ENCODE measurements at places on chromosomes 2 and 18.

GRCh38 chr18:11607906-11608305, 1.5 kb upstream of the SLC35G4 start:
- no peak for DNase-seq

DNA sequence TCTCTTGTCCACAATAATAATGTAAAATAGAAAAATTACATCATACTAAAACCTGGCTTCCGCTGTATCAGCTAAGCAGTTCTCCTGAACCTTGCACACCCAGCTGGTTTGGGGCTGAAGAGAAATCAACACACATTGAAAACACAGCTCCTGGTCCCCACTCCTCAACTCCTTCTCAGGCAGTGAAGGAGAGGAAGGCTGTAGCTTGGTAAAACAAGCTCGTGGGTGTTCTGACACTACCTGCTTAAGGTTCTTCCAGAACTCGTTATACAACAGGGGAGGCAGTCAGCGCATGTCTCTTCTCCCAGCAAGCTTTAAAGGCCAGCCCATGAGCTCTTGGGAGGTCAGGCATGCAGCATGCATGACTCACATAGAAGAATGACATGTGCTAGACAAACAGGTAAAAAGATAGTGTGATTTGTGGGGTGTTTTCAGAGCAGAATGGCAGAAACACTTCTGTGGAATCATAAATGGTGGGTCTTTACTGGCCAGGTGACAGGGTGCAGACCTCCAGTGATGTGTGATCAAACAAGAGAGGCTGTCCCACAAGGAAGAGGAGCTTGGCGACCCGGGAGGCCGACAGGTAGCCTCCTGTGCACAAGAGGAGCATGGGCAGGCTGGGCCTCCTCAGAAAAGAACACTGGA, 69.1 kb downstream of the UXS1 start:
- DNase-seq = no peak

- DNase-seq = no peak
Observed at GRCh38 chr2:200422532-200423261, 87.2 kb downstream of the KCTD18 start.

DNA sequence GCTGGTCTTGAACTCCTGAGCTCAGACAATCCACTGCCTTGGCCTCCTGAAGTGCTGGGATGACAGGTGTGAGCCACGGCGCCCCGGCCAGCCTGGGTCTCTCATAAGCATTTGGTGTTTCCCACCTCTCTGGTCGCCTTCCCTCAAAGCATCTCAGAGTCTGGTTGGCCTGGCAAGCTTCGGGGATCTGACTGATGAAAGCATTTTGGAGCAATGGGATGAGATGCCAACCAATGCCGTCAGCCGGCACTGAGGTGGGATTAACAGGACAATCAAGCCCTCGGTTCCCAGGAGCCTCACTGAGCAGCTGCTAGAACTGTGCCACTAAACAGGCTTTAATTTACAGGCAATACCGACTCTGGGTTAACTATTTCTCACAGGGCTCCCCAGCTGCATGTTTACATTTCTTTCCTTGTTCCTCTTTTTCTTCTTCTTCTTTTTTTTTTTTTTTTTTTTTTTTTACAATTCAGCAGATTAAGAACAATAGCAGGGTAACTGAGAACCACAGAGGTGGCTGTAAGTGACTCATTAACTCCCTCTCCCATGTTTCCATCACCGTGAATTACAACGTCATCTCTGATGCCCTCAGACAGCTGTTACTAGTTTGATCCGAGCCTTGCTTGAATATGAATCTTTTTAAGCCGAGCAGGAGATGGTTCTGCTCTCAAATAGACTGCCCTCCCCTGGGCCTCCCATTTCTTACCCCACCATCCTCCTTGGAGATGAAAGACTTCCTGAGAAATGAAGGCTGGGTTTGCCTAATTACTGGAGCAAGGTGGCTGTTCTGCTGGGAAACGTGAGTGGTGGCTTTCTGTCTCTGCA, 37.9 kb downstream of the ODC1 start:
- DNase-seq = no peak

DNA sequence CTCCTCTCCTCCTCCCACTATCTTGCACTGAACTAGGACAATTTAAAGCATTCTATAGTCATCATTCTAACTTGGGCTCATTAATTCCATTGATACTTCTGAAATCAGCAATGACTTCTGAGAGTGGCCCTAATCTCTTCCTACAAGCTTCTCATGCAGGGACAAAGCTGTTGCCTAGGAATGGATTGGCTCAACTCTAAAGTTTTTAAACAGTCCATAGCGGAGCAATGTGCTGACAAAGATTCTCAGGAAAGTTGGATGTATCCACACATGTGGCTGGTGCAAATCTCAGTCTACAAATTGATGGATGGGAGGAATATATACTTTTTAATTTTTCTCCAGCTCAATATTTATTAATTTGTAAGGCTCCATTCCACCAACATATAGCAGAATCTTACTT, 388.9 kb downstream of the SETBP1 start:
- no peak for DNase-seq

- DNase-seq = no peak
Observed at GRCh38 chr2:138201286-138201685, 237.0 kb downstream of the HNMT start.

DNA sequence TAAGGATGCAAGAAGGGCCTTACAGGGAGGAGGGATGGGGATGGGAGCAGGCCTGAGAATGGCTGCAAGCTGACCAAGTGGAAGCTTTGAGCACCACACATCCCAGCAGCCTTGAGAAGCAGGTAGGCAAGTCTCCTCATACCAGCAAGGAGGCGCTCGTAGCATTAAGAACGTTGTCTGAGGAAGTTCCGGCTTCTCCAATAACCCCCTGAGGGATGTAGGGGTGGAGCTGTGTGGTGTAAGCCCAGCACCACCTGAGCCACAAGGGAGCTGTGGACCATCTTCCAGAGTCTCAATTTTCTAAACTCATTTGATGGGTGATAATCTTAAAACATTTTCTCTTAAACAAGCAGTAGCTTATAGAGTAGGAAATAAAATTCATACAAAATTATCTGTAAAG, 50.6 kb downstream of the ST3GAL5 start:
- no peak for DNase-seq

DNA sequence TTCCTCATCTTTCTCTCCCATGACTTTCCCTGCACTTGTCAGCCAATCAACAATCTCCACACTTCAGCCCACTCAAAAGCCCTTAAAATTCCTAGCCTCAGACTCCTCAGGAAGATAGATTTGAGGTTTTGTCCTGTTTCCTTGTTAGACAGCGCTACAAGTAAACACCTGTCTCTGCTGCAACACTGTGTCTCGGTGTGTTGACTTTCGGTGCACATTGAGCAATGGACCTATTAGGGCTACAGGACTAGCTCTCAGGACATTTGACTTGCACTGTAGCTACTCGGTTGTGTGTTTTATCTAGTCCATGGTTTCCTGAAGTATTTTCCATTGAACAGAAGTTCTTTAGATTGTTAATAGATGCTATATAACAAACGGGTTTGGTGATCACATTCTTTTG, 140.9 kb upstream of the XPO1 start:
- DNase-seq = no peak

DNA sequence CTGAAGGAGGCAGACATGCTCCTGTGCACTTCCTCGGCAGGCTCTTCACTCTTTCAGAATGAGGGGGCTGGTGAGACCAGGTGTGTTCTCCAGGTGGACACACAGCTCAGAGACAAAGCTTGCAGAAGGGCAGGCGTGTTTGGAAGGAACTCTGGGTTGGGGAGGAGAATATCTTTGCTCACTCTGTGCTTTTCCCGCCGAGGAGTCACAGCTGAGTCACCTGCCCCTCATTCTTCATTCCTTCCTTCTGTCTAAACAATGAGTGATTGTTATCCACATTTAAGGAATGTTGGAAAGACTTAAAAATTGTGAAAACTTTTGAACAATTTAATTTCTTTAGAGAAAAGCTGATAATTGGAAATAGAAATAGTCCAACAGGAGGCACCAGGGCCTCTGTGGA, 126.3 kb upstream of the TPO start:
- no peak for DNase-seq

DNA sequence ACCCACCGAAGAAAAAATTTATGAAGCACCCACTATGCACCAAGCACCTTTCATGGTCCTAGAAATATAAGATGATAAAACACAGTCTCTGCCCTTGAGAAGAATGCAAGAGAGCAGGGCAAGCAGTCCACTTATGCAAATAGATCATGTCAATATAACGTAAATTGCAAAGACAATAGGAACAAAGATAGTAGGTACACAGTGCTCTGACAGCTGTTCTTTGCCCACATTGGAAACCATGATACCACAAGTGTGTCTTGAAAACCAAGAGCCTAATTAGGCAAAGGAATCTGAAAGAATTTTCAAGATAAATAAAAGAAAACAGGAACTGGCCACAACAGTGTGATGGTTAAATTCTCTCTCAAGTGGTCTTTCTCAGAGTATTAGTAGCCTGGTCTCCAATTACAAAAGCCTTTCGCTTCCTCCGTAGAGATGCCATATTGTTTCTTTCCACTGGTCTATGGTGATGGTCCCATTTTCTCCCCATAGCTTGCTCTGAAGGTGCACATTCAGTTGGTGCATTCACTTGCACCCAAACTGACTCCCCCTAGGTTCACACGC, 108.5 kb downstream of the VWC2L start:
- no peak for DNase-seq

DNA sequence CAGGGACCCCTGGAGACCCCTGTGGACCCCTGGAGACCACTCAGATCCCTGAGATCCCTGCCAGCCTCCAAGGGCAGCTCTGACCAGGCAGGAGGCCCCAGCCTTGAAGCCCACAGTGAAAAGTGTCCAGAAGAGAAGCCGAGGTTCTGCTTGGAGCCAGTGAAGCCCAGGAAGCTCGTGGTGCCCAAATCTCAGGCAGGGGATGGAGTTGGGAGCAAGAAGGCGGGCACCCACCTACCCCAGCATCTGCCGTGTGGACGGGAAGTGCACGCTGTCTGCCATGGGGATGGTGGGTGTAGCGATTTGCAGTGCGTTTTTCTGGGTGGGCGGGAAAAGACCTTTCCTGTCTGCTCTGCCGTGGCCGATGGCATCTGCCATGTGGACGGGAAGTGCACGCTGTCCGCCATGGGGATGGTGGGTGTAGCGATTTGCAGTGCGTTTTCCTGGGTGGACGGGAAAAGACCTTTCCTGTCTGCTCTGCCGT, 120.6 kb upstream of the CTDP1 start:
- no peak for DNase-seq

GRCh38 chr2:10413503-10413902, 34.6 kb downstream of the ODC1 start:
- no peak for DNase-seq

GRCh38 chr2:151936626-151937025, 108.4 kb upstream of the ARL5A start:
- no peak for DNase-seq

- DNase-seq = no peak
Observed at GRCh38 chr2:6694555-6694954, 171.2 kb downstream of the CMPK2 start.

- no peak for DNase-seq
Observed at GRCh38 chr2:204255071-204255470, 290.2 kb upstream of the PARD3B start.

GRCh38 chr2:12478151-12479064, 238.3 kb upstream of the TRIB2 start:
- DNase-seq = no peak

- DNase-seq = no peak
Observed at GRCh38 chr2:128345436-128346165, 26.9 kb upstream of the HS6ST1 start.

- DNase-seq = peak; percentile 15
Observed at GRCh38 chr18:7452331-7452730, 114.8 kb upstream of the PTPRM start.

DNA sequence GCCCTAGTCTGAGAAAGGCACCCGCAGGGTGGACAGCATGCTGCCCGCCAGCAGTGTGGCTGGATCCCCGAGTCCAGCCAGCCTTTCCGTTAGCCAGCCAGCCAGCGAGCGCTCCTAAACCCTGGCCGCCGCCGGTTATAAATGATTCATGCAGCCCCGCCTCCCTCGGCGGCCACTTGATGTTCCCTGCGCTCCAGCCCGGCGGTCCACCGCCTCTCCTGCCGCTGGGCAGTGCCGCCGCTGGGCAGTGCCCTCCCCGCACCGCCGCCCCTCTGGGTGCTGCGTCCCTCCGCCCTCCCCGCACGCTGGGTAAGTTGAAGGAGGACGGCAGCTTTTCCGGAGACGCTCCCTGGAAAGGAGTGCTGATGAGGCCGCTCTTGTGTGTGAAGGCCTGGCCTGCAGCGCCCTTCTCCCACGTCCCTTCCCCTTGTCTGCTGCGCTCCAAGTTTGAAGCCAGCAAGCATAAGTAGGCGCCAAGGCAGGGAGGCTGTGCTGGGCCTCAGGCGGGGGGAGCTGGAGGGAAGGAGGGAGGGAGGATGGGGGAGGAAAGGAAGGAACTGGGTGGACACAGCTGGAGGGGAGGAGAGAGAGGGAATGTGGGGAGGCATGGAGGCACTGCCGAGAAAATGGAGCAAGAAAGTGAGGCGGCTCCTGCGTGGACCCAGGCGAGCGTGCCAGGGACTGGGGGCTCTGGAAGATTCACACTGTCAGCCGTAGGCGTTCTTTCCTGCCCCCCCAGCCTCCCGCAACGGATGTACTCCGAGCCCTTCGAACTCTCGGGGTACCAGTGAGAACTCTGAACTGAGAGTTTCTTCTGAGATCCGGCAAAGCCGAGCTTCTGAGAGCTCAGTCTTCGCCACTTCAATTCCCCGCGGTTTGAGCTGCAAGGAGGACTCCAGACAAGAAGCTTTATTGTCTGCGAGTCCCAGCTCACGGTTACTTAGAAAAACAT, 131.9 kb downstream of the GLI2 start:
- DNase-seq = no peak

- peak; percentile 48 for DNase-seq
Observed at GRCh38 chr2:158795195-158795924, at the start of gene DAPL1. Gene DAPL1 (plus strand): TSS chr2:158795317. CDS start chr2:158795373, 56 bp downstream.

- no peak for DNase-seq
Observed at GRCh38 chr18:3345452-3345851, 83.5 kb downstream of the MYL12B start.

- no peak for DNase-seq
Observed at GRCh38 chr18:41462946-41463345, 492.1 kb upstream of the PIK3C3 start.

GRCh38 chr2:22375096-22375495, 1009.9 kb upstream of the KLHL29 start:
- no peak for DNase-seq

DNA sequence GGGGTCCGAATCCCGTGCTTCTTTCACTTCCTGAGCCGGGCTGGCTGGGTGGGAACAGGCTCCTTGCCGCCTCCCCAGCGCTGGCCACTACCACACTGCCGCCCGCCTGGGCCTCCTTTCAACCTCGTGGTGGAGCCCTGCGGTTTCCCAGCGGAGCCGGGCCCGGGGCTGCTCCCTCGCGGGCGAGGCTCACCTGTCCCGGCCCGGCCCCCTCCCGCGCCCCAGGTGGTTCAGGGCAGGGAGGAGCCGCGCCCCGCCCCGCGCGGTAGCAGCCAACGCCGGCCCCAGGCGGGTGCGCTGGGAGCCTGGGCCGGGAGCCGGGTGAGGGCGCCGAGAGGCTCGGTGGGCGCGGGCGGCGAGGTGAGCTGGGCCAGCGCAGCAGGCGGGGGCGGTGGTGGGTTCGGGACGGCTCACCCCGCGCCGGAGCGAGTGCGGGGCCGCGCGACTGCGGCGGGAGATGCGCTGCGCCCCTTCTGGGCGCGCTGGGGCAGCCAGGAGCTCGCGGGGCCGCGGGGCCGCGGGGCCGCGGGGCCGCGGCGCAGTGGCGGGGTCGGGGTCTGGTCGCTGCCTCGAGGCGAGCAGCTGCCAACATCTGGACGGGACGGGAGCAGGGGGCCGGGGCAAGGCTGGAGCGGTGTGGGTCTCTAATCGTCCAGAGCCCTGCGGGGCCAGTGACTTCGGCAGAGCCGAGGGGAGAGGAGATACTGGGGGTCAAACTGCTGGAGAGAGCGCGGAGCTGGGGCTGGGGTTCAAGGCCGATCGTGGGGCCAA, at the start of gene LYPD6B:
Gene LYPD6B, plus strand, starts transcription at position 258 of the 771 bp plus-strand sequence. CDS start 92,250 bp downstream, outside the sequence.
- peak; percentile 74 for DNase-seq

GRCh38 chr18:57210107-57210715, 63.3 kb downstream of the BOD1L2 start:
- DNase-seq = peak; percentile 70
